ENCODE measurements at places on chromosomes 3 and 15.

DNA sequence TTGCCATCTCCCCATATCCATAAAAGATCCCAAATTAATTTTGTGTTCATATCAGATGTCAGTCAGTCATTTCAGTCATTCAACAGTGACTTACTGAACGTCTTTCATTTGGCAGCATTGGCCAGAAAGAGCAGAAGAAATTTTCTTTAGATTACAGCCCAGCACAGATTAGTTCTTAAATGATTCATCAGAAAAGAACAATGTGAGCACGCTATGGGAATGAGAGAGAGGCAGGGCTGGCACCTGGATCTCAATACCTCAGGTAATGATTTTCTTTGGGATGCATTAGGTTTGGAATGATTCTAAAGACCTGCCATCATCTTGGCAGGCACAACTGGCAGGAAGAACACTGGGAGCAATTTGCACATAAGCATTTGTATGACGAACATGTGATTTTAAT is 41.6 kb downstream of the FBN1 start:
- DNase-seq = no peak

DNA sequence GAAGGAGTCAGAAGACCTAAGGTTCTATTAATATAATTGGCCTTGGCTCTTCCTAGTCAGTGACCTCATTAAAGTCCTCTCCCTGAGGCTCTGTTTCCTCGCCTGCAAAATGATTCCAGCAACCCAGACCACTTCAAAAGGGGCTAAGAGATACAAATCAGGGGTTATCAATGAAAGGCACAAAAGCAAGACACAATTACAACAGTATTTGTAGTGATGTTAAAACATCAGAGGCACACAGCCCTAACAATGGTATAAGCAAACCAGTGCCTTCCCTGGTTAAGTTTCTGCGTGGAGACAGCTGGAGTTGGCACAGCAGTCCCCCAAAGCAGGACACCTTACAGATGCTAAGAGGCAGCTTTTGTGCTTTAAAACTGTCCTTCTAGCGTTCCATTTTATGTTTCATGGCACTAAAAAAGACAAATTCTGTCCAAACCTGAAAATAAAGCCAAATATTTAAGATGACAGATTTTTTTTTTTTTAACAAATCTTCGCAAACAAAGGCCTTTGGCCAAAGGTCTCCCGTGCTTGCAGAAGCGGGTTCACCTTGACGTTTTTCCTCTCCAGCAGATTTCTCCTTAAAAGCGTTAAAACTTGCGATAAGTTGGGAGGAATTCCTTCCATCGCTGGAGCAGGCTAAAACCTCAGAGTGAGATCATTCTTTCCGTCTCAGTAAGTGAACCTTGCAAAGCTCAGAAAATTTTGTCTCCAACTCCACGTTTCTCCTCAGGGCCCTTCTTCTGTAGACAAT is 999 bp downstream of the ZNF280D start:
- no peak for DNase-seq

GRCh38 chr3:129688271-129688895 is 81.9 kb upstream of the PLXND1 start:
- no peak for DNase-seq

DNA sequence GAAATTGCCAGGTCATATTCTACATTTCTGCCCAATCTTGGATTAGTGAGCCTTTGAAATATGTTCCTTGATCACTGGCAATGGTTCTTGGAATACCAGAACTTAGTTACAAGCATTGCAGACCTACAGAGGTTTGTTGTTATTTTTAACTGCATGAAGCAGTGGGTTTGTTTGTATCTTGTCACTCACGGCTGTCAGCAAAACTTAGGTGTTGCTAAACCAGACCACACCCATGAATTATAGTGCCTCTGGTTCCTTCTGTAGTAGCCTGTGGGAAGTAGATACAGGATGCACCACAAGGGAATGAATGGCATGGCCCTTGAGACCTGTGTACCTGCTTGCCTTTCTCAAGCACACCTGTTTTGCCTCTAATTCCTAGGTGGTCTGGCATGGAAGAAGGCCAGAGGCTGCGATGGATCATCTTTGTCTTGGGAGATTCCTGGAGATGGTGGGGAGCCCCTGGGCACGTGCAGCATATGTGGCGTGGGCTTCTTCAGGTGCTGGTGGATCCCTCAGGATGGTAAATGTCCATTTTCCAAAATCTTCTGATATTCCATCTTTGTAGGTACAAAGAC is 138.8 kb downstream of the SNRPN start:
- no peak for DNase-seq

DNA sequence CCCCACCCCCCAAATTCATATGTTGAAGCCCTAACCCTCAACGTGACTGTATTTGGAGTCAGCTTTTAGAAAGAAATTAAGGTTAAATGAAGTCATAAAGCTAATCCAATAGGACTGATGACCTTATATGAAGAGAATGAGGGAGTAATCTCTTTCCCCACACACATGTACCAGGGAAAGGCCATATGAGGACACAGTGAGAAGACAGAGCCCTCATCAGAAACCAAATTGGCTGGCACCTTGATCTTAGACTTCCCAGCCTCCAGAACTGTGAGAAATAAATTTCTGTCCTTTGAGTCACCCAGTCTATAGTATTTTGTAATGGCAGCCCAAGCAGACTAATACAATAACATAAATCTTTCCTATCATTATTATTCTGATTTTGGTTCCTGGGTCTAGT is 194.7 kb upstream of the NANOGP8 start:
- DNase-seq = no peak

- no peak for DNase-seq
Measured at GRCh38 chr15:48478581-48478980, 147.4 kb downstream of the DUT start.

DNA sequence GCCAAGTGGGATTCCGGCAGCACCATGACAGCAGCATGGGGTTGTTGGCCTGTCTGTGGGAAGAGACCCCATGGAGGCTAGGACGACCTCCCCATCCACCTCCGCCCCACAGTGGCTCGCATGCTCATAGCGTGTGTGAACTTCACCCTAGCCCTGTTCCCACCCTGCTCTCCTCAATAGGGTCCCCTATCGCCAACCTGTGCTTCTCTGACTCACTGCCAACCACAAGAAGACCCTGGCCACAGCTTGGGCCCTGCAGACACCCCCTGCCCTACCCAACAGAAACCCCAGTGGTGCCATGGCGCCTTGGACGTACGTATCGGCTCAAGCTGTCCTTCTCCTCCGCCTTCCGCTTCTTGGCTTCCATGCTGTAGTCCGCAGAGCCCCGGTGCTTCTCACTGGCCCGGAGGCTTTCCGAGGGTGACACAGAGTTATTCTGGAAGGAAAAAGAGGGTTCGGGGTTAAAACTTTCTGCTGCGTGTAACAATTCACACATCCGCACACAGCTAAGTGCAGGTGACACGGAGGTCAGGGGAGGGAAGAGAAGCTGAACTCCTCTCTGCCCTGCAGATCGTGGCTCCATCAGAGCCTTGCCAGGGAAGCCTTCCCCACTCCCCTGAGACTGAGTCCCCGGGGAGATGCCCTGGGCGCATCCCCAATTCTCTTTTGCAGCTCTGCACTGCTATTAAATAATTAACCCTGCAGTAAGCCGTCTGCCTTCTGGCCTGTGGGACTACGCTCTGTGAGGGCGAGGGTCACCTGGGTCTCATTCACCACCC is 37.3 kb downstream of the TLE3 start:
- DNase-seq = no peak

DNA sequence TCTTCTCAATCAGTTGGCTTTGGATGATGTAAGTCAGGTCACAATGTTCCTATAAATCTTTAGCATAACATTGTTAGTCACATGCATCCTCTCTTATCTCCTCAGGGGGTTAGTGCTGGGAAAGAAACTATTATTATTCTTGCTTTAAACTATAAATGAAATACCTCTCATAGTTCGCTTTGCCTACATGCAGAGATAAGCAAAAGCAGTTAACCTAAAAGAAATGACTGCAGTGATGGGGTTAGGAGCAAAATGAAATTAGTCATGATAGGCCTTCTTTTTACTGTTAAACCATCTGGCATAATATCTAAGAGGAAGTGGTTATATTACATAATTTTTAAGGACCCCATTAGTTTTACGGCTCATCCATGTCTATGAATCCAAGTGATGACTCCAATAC is 91.7 kb upstream of the IGSF10 start:
- DNase-seq = no peak

DNA sequence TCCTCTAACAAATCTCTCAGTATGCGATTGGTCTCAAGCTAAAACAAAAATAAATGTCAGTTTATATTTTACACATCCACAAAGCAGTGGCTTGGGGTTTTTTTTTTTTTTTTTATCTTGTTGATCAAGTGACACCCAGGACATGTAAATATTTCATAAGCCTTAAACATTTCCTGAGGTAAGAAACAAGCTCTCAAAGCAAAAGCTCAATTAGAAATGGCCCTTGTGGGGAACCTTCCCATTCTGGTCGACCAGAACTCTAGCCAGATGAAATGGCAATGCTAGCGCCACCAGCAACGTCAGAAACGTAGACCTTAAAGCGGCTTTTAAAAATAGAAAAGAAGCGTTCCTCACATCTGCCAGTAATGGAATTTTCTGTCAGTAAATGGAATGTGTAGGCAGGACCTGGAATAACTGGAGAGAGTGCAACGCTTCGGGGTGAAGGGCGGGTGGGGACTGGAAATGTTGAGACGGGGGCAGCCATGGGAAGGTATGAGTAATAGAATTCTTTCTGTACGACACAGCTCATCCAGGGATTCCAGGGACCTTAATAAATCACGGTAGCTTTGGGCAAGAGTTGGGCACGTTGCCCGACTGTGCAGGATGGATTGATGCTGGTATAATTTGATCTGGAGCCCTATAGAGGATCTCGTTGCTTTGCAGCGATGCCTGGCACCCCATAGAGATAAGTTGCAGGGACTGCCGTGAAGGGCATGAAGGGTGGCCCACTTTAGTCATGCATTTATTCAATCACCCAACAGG is 44.4 kb downstream of the BTD start:
- DNase-seq = no peak

GRCh38 chr3:11576453-11576852 is 67.3 kb downstream of the VGLL4 start:
- DNase-seq = no peak

DNA sequence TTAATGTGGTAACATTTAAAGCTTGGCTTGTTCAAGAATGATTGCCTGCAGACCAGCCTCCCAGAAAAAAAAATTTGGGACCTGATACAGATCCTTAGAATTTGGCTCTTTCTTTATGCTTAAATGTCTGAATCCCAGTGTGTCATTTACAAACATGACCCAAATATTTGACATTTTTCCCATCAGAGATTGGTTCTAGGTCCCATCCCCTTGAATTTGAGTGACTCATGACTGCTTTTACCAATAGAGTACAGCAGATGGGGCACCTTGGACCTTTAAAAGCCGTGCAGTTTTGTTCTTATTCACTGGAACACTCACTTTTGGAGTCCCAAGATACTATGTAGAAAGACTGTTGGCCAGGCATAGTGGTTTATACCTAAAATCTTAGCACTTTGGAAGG is 231.6 kb downstream of the ZIC1 start:
- no peak for DNase-seq

DNA sequence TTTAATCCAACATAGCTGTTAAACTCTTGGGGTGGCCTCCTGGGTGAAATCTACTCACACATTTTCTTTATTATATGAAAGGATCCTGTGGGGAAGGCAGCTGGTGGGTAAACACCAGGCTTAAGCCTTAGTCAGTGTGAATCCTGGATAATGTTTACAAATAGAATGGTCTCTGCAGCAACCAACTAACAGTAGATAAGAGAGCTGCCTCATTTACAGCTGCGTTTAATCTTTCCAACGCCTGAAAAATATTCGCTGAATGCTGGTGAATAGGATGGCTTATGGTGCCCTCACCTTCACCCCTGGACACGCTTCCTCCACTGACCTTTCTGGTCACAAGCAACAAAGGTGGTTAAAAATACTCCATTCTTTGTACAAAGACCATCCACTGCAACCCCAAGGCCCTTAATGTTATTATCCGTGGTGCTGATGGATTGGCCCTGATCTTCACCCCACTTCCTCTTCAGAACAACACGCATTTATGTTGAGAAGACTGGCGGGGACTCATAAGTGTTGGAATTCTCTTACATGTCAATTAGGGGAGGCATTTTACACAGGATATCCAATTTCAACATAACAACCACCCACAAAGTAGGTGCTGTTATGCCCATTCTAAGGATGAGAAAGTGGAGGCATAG is 120.0 kb upstream of the FRMD4B start:
- DNase-seq = no peak

DNA sequence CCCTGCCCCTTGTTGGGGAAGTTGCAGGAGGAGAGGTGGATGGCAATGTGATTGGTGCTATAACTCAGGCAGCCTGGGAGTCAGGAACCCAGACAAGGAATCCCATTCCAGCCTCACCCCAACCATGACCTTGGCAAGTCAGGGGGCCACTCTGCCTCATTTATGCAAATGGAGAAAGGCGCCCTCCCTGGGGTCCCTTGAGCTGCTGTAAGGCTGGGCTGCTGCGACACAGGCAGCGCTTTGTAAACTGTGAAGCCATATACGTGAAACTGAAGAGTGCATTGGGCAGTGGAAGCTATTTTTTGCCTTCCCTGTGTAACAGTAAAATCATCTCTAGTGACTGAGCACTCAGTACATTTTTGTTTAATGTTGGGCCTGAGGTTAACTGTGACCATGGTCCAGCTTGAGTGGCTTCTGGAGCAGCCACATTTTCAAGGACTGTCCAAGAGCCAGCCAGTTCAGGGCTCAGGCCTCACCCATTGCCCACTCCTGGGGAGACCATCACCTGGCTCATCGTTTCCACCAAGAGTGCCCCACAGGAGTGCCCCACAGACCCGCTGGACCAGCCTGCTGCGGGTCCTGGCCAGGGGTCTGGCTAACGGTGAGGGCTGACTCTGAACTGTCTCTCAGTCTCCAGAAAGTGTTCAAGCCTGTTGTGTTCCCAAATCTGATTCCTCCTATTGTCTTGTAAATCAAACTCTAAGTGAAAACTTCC is 27.9 kb downstream of the KIF7 start:
- DNase-seq = no peak

GRCh38 chr15:57500256-57500655 is 91.4 kb upstream of the MYZAP start:
- DNase-seq = no peak

GRCh38 chr3:190291994-190292584 is 30.2 kb downstream of the CLDN1 start:
- DNase-seq = no peak

DNA sequence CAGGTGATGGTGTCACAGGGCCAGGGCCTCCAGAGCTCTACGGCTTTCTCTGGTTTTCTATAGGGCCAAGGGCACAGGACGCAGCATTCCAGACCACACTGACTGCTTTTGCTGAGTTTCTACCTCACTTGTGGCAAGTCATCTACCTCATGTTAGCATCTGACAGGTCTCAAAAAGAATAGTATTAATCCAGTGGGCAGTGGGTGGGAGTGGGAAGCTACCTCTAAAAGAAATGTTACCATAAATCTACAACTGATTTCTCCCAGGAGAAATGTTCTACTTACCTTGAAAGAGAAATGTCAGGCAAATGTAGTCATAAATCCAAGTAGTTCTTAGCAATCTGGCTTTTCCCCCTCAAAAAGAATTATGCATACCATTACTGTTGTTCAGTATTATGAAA is 55.7 kb upstream of the CCR4 start:
- DNase-seq = no peak

GRCh38 chr3:99287876-99288275 is 350.5 kb upstream of the COL8A1 start:
- DNase-seq = no peak

GRCh38 chr3:152159328-152159727 is 109.4 kb upstream of the MBNL1 start:
- no peak for DNase-seq

GRCh38 chr15:38687340-38687739 is 122.7 kb upstream of the RASGRP1 start:
- DNase-seq = no peak
